ENCODE measurements at places on chromosomes 3 and 15.
A peak's percentile ranks its signal among the peaks of the same experiment; 100 is the strongest.

DNA sequence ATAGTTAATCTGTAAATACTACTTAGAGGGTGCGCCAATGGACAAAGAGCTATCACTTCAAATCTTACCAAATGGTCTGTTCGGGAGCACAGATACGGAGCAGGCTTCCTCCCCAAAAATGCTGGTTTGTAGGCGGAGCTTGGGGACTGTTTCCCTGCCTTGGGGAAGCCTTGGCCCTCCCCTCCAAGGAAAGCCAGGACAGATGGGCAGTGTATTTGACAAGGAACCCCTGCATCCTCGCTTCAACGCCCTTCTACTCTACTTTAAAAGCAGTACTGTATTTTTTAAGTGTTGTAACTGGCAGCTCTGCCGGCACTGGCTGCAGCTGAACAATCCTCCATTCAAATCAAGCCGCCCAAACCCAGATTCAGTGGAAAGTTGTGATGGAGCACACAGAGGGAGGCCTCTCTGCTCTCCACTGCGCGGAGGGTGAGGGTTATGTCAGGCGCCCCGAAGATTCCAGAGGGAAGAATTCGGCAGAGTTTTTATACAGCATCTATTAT lies 83.1 kb upstream of the FNDC3B start:
- no peak for DNase-seq

DNA sequence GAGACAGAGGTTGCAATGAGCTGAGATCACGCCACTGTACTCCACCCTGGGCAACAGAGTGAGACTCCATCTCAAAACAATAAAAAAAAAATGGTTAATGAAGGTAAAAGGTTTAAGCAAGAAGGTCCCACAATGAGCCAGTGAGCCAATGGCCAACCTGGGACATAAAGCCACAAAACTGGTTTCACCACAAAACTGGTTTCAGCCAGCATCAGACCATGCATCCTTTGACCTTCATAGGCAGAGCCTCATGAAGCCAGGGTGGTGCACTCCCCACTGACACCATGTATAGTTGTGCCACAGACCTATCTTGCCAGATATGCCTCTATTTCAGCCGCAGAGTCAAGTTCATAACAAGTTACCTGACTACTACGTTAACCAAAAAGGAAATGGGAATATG lies 41.9 kb downstream of the SCAP start:
- no peak for DNase-seq

DNA sequence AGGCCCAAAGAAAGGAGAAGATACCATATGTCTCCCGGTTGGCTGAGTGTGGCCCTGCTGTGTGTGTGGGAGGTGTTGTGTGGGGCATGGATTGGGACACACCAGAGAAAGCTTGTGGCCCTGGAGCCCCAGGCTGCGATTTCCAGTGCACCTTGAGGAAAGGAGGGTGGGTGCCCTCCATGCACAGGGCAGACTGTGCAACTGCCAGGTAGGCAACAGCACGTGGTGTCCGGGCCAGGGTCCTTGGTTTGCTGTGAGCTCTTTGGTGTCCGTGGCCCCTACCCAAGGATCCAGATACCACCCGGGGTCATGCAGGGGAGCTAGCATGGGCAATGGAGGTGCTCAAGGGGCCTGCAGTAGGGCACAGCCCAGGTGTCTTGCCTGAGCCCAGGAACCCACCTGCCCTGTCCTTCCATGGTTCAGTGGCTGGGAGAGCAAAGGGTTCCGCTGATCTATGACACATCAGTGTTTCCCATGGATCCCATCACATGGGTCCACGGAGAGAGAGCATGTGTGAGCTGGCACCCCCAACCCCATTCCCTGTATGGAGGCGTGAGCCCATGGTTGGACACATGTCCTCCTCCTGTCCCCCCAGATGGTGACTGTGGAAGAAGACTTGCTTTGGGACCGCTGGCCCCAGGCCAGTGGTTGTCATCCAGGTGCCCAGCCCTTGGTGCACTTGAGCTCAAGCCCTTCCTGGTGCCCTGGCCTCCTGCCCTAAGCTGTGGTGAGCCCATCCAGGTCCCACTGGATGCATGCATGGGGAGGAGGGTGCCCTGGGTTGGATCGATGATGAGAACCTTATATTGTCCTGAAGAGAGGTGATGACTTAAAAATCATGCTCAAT lies 223.4 kb downstream of the SNRPN start:
- no peak for DNase-seq

- no peak for DNase-seq
Observed at GRCh38 chr15:29071232-29071881, 185.6 kb downstream of the APBA2 start.

GRCh38 chr3:124076235-124076634 lies 84.3 kb upstream of the ROPN1 start:
- DNase-seq, result no peak

DNA sequence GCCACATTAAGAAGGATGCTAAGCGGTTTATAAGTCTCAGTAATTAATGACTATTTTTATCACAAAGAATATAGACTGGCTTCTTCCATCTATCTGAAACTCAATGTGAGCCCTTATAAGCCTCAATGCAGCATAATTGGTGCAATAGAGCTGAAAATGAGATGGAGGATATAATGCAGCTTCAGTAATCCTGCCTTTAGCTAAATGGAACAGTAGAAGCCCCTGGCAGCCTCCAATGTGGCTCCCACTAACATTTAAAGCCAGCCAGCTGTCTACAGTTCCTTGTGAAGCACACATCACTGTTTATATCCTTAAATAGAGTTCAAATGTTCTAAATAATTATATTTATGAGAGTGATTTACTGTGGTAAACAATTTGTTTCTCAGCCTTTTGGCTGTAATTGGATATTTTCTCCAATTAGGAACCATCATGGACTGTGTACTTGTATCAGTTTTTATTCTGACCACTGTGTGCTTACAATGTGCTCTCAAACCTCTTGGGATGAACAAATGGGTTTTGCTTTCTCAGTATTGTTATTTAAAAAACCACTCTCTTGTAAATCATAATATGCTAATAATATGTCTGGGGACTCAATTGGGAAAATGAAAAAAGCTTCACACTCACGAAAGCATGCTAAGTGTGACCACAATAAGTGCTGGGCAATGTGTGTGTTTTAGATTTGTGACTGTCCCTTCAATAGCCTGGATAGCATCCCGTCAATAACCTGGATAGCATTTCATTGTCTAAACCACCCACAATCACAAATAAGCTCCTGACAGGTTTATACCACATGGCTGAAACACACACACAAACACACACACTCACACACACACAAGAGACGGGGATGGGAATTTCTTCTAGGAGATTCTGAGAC lies 366.6 kb downstream of the GBE1 start:
- DNase-seq, result no peak

- no peak for DNase-seq
Observed at GRCh38 chr3:47423548-47424145, 42.8 kb downstream of the PTPN23 start.

DNA sequence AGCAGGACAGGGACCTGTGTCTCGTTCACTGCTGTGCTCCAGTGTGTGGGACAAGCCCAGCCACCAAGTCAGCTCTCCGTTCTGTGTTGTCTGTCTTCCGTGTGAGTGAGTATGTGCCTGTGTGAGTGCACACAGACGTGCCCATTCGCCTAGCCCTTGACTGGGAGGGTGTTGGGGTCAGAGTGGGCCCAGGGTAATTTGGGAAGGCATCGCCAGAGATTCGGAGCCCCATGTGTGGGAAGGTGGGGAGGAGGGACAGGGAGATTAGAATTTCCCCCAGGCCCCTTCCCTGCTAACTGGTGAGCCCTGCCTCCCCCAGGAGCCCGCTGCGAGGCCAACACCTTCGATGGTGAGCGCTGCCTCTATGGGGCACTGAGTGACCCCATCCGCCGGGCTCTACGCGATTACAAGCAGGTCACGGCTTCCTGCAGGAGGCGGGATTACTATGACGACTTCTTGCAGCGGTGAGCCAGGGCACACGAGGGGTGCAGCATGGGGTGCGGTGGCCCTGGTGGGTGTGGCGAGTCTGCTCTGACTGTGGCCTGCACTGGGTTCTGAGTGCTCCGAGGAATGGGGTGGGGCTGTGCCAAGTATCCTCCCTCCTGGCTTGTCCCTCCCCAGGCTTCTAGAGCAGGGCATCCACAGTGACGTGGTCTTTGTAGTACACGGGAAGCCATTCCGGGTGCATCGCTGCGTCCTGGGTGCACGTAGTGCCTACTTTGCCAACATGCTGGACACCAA lies 3.1 kb downstream of the ABTB1 start:
- DNase-seq, result no peak

GRCh38 chr15:94910166-94910565 lies 678.8 kb downstream of the MCTP2 start:
- no peak for DNase-seq

GRCh38 chr15:56295433-56295832 lies 51.8 kb upstream of the RFX7 start:
- no peak for DNase-seq

DNA sequence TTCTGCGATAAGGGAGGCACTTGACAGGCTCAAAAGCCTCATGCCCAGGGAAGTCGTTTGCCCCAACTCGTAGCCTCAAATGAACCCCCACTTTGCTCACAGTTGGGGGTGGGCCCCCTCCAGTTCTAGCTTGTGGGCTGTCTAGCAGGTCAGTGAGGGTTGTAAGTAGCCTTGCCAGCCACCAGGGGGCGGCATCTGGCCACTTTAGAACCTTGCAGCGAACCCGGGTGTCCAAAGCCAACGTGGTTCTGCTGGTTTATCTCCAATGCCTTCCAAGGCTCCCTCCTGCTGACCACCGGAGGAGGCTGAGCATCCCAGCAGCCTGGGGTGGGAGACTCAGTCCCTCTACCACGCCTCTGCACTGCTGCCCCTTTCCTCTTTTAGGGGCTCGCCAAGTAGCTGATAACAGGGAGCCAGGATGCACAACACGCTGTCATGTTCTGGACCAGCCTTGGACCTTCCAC lies 9.2 kb upstream of the RBSN start:
- DNase-seq, result peak; percentile 81

DNA sequence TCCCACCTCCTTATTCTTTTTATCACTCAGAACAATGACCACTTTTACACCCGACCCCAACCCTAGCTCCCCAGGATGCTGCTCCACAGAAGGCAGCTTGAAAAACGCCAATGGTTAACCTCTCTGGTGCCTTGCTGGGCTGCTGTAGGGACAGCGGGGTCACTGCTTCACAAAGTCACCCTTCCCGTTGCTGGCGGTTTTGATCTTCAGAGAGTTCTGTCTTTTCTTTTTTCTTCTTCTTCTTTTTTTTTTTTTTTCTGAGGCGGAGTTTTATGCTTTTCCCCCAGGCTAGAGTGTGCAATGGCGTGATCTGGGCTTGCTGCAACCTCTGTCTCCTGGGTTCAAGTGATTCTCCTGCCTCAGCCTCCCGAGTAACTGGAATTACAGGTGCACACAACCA lies 20.7 kb downstream of the CEP19 start:
- no peak for DNase-seq

Data from activated naive CD8-positive, alpha-beta T cell treated with anti-CD3 and anti-CD28 coated beads, Interleukin-2, amount 50 U/mL, for 24 hours (primary cell).